PC-9 (cell line): ENCODE measurements at places on chromosomes 5 and 9. TPM values are rescaled to one million over a fixed set of nuclear protein-coding genes. Genes with fewer than 3 reads are reported as not detected.

Gene CAMK2A
- total RNA-seq = 0.13 and 0.65 TPM in 2 replicates

Gene ORM2
- not detected in 2 replicates for total RNA-seq

Gene FOXD4
- not detected in 2 replicates for total RNA-seq

Gene BTNL8
- not detected in 2 replicates for total RNA-seq

Gene ANKRD18B
- 4.6 and 6.9 TPM in 2 replicates for total RNA-seq

Gene CEP72
- total RNA-seq = 83.3 and 86.8 TPM in 2 replicates

Gene PPP2R2B
- not detected in 2 replicates for total RNA-seq

Gene PALM2AKAP2
- total RNA-seq = 2.1 and 3.1 TPM in 2 replicates

Gene DND1
- total RNA-seq = 1.2 and 2.0 TPM in 2 replicates

Gene PRSS3
- total RNA-seq = 1.0 and 1.6 TPM in 2 replicates

Gene PAEP
- not detected in 2 replicates for total RNA-seq

Gene GMCL2
- total RNA-seq = not detected in 2 replicates
